ENCODE measurements at places on chromosomes 1 and 21.

- no peak for DNase-seq
These were observed 4.3 kb upstream of the CPLANE2 start for GRCh38 chr1:16241221-16241708.

DNA sequence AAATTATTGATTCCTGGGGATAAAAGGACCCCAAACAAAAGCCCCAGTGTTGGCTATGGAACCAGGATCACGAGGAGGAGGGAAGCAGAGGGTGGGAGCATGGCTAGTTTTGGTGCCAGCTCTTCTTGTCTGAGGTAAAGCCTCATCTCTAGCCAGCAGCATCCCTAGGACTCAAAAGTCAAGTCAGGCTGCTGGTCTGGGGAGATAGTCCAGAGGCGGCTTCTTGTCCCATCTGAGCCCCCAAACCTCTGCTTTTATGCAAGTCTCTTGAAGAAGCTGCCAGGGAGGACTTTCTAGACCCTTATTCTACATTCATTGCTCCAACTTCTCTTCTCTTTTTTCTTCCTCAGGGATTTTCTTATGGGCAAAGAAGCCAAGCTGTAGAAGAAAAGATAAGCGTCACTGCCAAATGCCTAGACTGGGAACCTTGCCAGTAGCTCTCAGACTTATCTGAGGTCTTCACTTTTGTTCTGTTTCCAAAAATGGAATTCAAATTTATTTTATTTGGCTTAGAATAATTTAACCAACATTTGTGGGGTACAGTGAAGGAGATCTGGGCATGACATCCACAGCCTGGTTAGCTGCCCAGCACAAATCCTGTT is 6.9 kb upstream of the ANKRD35 start:
- no peak for DNase-seq

- no peak for DNase-seq
These were observed 40.0 kb upstream of the EPS15 start for GRCh38 chr1:51559064-51559500.

- no peak for DNase-seq
These were observed 70.0 kb upstream of the ETS2 start for GRCh38 chr21:38735626-38736206.
